Foreskin fibroblast (primary cell): ENCODE measurements at places on chromosomes 12 and 14.

DNA sequence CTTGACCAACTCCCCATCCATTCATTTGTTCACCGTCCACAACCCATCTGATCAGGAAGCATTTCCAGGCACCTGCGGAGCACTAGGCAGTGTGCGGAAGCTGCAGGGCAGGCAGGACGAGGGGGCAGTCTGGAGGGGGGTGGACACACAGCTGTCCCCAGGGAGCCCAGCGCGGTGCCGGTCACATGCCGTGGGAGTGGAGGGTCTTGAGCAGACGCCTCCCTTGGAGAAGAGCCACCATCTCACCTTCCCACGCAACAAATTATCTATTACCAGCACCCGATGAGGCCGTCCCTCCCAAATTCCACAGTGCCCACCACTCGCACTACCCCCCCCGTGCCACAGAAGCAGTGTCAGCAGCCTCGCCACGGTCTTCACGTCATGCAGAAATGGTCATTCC lies 10.8 kb downstream of the DLK1 start:
- DNase-seq = no peak

- DNase-seq = no peak
These were observed 272.3 kb downstream of the IPO8 start for GRCh38 chr12:30423330-30423729.

DNA sequence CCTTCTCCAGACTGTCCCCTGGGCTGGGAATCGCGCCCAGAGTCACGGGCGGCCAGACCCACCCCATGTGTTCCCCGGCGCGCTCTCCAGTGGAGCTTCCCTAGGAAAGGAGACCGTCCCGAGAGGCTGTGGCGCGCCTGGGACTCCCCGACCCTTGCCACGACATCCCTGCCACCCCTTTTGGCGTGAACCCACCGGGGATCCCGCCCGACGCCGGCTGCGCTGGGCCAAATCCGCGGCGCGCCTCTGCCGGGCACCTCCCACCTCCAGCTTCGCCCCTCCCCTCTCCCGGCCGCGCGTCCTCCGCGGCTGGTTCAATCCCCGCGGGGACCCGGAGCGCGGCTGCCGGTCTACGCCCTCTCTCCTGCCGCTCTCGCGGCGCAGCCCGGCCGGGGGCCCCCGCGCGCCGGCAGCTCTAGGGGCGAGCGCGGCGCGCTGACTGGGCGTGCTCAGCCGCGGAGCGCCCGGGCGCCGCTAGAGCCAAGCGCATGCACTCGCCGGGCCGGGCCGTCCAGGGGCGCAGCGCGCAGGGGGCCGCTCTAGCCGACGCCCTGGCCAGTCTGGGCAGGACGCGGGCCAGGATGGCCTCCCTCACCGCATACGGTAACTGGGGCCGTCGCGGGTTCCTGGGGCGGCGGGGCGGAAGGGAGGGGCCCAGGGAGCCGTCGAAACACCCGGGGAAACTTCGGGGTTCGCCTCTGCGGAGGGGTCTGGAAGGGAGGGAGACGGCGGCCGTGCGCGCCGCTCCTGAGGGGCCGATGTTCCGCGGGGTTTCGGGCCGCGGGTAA lies 77.4 kb upstream of the ANO4 start:
- peak; percentile 48 for DNase-seq

- peak; percentile 7 for DNase-seq
These were observed 1304.5 kb downstream of the AACS start for GRCh38 chr12:126369487-126370463.

- DNase-seq = no peak
These were observed 46.7 kb downstream of the SLC4A8 start for GRCh38 chr12:51471111-51471864.

- no peak for DNase-seq
These were observed 10.1 kb upstream of the RPL10L start for GRCh38 chr14:46661728-46662127.

DNA sequence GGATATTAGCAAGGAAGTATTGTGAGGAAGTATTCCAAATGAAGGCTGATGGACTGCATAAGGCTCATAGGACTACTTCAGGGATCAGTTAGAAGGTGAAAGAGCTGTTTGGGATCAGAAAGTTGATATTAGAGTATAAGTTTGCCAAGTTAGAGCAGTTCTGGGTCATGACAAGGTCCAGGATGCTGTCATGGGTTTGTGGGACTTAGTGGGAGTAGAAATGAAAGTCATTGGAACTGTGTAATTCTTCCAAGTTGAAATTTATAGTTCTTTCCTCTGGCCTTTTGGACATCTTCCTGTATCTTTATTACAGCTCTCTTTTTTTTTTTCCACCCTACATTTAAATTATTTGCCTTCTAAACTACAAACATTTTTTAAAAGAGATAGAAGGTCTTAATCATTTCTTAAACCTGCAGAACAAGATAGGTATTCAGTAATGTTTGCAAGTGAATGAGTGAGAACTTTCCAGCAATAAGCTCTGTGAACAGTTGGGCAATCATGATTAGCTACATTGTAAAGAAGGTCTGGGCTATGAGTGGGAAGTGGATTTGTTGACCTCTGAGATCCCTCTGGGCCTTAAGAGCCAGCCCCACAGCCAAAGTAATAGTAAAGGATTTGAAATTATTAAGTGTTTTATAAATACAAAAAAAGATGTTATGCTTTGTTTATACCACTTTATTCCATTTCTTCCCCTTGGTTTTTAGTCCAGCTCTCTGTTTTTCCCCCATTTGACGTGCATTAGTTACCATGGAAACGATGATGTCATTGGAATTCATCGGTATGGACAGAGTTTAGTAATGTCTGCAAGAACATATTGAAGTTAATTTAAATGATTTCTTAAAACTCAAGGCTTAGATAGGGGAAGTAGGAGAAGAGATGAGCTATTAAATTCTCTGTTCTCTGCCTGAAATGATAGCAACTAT lies 247.9 kb upstream of the ARHGAP5 start:
- DNase-seq = peak; percentile 61

- no peak for DNase-seq
These were observed 420.9 kb downstream of the PCNX1 start for GRCh38 chr14:71328183-71328582.

DNA sequence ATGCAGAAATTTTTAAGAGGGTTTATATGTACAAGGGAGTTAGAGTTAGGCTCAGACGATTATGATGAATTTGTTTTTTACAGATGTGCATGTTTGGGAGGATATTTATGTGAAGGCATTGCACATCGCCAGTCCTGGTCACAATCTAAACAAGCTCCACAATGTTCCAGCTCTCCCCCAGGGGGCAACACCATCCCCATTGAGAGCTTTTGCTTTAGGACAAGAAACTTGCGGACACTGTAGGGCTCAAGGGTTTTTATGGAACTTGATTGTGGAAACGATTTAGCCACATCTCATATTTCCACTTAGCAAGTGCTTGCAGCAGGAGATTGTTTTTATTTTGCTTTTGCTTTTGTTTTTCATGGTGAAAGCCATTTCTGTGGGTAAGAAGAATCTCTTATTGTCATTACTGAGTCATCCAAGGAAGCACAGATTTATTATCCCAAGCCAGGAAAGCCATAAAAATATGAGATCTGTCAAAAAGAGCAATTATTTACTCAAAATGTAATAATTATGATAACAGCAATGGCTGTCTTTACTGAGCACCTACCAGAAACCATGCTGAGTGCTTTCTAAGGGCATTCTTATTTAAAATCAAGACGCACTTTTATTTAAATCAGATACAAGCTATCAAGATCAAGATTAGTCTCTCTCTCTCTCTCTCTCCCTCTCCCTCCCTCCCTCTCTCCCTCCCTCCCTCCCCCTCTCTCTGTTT lies 276.7 kb upstream of the SRRM4 start:
- DNase-seq = no peak

- peak; percentile 18 for DNase-seq
These were observed 31.5 kb downstream of the SPTB start for GRCh38 chr14:64848239-64848638.

DNA sequence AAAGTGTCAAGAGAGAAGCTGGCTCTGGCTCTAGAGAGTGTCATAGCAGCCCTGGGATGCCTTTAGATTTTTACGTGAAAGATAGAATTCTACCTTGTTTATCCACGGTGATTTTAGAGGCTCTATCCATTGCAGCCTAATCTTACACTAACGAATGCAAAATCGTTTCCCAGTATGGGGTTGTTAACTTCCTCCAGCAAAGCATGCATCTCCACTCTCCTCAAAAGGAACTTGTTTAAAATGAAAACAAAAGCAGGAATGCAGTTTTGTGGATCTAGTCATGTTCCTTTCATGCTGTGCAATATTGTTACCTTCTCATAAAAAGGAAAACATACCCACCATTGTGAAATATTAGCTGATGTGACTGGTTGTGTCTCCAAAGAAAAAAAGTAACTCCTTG lies 88.4 kb downstream of the ANO2 start:
- DNase-seq = no peak

GRCh38 chr12:70367258-70368141 lies 1.4 kb downstream of the KCNMB4 start:
- DNase-seq = peak; percentile 46

DNA sequence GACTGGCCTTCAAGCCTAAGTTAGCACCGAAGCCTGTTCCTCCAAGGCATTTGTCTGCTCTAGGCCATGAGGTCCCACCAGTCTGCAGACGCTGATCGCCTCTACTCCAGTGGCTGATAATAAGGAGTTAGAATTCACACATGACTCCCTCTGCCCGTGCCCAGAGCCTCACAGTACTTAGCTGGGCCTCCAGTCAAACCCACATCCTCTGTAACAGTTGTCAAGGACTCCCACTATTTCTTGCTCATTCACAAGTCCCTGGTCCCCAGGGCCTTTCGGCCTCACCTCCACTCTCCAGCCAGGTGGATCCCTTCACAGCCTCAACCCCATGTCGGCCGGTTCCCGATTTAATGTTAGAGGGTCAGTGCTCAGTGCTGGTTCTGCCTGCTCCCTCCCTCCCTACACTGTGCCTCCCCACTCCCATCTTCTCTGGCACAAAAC lies 6.3 kb upstream of the KRT5 start:
- no peak for DNase-seq

GRCh38 chr14:36663404-36664321 lies 2.0 kb downstream of the PAX9 start:
- peak; percentile 51 for DNase-seq

DNA sequence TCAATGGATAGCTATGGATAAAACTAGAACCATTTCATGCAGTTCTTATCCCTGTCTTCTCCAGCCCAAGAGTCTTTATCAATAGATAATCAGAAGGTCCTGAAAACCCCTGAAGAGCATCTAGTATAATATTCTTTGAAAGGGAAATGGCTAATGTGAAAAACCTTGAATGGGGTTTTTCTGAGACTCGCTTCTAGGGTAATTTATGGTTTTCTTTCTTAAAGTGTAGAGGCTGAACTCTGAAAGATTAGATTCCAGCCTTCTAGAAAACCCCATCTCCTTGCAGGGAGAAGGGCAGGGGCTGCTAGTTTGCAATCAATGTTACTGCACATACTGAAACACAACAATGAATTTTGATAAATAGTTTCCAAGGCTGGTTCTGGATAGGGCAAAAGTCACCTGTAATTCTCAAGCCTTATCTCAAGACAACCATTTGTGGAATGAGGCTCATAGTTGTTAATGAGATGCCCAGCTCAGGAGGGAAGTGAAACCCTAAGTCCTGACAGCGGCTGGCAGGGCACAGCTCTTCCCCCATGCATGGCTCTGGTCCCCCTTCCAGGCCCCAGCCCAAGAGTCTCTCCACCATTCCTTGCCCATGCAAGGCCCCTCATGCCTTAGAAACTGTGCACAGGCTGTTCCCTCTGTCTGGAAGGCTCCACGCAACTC lies 33.7 kb upstream of the PYGL start:
- no peak for DNase-seq

DNA sequence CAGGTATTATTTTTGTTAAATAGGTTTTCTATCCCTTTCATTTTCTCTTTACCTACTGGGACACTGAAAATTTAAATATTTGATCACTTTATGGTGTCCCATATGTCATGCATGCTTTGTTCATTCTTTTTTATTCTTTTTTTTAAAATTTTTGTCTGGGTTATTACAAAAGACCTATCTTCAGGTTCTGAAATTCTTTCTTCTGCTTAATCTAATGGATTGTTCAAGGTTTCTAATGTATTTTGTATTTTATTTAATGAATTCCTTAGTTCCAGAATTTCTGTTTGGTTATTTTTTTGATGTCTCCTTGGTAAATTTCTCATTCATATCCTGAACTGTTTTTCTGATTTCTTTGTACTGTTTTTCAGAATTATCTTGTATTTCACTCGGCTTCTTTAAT lies 20.2 kb upstream of the VASH1 start:
- DNase-seq = no peak
